ENCODE measurements at places on chromosomes 6 and 20. TPM values are rescaled to one million over a fixed set of nuclear protein-coding genes. Genes with fewer than 3 reads are reported as not detected.

RBPJL gene
- total RNA-seq: not detected

ENPP4 gene
- total RNA-seq: 0.34 TPM

B3GALT4 gene
- total RNA-seq: 0.27 TPM

ID4 gene
- total RNA-seq: 0.44 TPM

WFDC5 gene
- total RNA-seq: not detected

CAGE1 gene
- total RNA-seq: 0.15 TPM

COL21A1 gene
- not detected for total RNA-seq

AKAP7 gene
- 10.9 TPM for total RNA-seq
